ENCODE measurements at places on chromosomes 6 and 20.

GRCh38 chr6:149252622-149253021 is 64.9 kb upstream of the TAB2 start:
- DNase-seq: no peak

GRCh38 chr6:147677647-147678046 is 169.2 kb downstream of the SAMD5 start:
- DNase-seq: no peak

GRCh38 chr6:160791981-160792418 is 90.0 kb downstream of the PLG start:
- no peak for DNase-seq

DNA sequence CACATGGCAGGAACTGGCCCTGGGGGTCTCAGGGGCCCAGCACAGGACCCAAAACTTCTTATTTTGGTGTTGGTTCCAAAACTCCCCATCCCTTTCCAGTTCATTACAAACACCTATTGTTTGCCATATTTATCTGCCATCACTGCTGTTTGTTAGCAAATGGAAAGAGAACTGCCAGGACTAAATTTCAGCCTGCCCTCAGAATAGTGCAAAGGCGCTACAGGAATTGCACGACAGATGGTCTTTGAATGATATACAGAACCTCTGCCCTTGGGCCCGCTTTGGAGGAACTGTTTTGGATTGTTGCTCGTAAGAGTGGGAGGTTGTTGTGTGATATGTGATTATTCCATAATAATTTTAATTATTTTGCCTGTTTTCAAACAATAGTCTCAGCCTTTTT is 199.0 kb upstream of the FBXL4 start:
- DNase-seq: no peak

GRCh38 chr6:11459079-11459610 is 78.4 kb upstream of the TMEM170B start:
- DNase-seq: no peak

GRCh38 chr6:134864558-134864957 is 85.3 kb downstream of the ALDH8A1 start:
- no peak for DNase-seq

GRCh38 chr20:40436011-40436410 is 253.0 kb downstream of the MAFB start:
- DNase-seq: no peak

- DNase-seq: no peak
Measured at GRCh38 chr6:116568821-116569755, 2.2 kb upstream of the RWDD1 start.

- no peak for DNase-seq
Measured at GRCh38 chr20:57851025-57851682, 141.3 kb upstream of the PMEPA1 start.

- no peak for DNase-seq
Measured at GRCh38 chr20:17759449-17759848, 59.7 kb downstream of the BANF2 start.

DNA sequence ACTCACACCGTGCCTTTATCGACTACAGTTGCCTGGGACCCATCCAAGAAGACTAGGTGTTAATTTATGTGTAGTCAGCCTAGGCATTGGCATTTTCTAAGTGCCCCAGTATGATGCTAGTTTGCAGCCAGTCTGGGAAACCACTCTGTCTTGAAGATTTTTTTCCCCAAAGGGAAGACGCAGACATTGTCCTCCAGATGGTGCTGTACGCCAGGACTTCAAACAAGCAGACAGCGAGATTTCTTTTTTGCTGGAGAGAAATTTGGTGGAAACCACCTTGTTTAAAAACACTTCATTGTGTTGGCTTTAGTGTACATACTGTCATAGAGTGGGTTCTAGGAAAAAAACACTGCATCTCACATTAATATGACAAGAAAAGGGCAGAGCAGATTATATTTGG is 30.0 kb downstream of the ALDH5A1 start:
- DNase-seq: peak; percentile 9

DNA sequence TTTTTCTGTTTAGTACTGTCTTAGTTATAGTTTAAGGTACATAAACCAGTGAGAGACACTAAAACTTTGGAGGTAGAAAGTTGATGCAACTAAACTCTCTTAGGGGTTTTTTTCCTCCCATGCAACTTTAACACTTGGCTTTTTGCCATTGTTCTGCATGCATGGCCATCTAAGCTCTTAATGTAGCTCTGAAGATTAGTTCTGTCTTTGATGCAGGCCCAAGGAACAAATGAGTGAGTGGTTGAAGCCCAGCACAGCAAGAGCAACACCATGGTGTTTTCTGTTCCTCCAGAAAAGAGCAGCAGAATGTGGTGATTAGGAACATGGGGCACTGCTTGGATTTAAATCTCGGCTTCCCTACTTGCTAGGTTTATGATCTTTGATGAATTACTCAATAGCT is 89.3 kb downstream of the L3MBTL3 start:
- DNase-seq: no peak

DNA sequence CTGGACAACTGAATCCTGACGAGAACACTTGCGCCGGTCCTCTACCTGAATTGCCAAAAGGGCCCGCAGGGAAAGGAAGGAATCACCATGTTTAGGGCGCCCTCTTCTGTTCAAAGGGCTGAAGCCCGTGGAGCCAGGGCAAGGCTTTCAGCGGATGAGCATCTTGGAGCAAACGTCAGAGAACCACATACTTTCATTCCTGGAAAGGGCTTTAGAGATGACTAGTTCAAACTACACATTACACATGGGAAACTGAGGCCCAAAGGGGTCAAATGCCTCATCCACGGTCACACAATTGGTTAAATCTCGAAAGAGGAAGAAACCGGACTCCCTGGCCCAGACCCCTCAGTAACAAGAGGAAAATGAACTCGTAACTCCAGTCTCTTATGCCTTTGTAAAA is 11.5 kb upstream of the ZNF133 start:
- peak; percentile 30 for DNase-seq

DNA sequence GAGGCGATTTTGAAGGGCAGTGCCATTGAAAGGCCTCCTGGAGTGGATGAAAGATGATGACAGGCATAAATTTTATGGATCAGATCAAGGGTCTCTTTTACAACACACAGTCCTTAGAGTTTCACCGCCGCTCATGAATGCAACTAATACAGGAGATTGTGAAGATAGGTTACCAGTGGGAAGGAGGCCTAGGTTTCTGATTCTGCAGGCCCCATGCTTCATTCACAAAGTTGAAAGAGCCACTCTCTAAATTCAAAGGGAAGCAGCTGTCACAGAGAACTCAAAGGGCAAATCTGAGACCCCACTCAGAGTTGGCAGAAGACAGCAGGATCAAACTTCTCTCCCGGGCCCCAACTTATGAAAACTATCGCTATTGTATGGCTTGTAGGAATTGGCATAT is 137.6 kb downstream of the MAP3K7 start:
- no peak for DNase-seq

- DNase-seq: peak; percentile 75
Measured at GRCh38 chr20:33401184-33401920, at the start of gene CDK5RAP1. CDK5RAP1 (minus strand) TSS chr20:33401519; CDS start chr20:33397064, 4,455 bp downstream.

DNA sequence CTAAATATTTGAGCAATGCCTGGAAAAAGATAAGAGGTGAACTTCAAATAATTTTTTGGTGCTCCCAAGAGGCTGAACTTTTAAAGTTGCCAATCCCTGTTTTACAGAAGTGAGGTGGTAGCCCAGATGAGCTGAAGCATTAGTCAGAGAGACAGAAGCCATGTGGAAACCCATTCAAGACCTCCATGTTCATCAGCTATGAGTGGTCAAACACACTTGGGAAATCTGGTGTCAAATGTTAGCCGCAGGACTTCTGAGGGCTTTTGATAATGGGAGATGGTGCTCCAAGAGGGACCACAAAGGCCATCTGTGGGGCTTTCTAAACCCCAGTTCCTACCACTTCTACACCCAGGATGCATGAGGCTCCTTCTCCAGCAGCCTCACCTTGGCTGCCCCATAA is 77.5 kb upstream of the MRPS10 start:
- no peak for DNase-seq

- DNase-seq: no peak
Measured at GRCh38 chr6:99341862-99342455, 7.5 kb downstream of the FAXC start.

GRCh38 chr6:106318061-106318460 is 7.5 kb downstream of the ATG5 start:
- no peak for DNase-seq

- DNase-seq: peak; percentile 31
Measured at GRCh38 chr6:7730784-7731227, 4.9 kb downstream of the BMP6 start.

GRCh38 chr6:86251106-86251505 is 608.4 kb upstream of the SYNCRIP start:
- no peak for DNase-seq

- DNase-seq: no peak
Measured at GRCh38 chr6:142857233-142857761, 87.7 kb downstream of the HIVEP2 start.

DNA sequence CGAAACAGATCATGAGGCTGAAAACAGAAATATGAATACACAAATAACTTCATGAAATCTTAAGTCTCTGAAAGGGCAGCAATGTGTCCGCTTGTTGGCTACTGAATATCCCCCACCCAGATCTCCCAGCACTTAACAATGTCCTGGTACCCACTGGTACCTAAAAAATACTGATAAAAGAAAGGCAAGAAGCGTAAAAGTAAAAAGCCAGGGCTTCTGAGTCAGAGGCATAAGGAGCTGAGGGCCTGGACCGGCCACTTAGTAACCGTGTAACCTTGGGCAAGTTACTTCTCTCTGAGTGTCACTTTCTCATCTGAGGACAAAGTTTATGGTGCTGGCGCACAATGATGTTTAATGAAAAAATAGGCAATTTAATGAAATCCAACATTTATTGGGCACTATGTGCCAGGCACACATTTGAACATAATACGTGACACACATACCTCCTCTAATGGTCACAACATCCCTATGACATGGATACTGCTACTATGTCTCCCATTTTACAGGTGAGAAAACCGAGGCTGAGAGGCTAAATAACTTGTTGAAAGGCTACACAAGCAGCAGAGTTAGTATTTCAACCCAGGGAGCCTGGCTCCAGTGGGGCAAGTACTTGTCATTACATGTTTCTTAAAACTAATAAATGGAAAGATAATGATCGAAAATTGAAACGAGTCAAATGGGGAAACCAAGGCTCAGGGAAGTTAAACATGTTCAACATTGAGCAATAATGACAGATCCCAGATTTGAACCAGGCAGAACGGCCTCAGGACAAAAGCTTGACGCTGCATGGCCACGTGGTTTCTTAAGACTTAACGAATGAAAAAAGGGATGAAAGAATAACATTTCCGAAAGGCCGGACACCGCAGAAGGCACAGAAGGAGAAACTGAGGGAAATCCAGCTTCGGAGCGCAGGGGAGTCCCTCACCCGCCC is 828 bp downstream of the TP53RK start:
- no peak for DNase-seq

GRCh38 chr20:48416002-48416401 is 411.8 kb downstream of the PREX1 start:
- DNase-seq: no peak

GRCh38 chr20:29876911-29877285 is 1380.6 kb upstream of the DEFB115 start:
- DNase-seq: no peak

DNA sequence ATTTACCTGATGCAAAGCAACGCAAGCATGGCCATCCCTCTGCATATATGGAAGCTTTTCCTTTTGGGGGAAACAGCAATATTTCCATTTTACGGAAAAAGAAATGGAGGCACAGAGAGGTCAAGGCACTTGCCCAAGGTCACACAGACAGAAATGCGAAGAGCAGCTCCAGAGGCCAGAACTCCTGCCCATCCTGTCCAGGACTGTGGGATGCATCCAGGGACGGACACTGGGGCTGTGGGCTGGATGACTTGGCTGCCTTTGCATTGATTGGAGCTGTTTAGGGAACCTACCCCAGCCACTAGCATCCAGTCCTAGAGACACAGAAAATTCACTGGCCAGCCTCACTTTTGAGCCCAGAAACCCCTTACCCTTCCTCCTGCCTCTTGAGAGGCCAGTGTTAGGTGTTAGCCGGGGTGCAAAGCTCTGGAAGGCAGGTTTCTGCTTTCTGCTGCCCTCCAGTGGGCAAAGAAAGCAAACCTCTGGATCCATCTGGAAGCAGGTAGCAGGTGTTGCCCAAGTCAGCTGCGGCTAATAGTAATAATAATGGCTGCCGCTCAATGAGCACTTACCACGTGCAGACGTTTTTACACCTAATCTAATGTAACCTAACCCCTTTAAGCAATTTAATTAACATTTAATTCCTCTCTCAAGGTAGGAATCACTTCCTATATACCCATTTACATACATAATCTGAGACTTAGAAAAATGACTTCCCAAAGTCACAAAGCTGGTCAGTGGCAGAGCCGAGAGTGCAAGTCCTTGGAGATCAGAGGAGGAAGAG is 31.7 kb upstream of the CCN5 start:
- no peak for DNase-seq

GRCh38 chr6:77876300-77876699 is 223.5 kb downstream of the MEI4 start:
- DNase-seq: no peak

- DNase-seq: no peak
Measured at GRCh38 chr6:30127238-30128093, 8.5 kb upstream of the TRIM40 start.

DNA sequence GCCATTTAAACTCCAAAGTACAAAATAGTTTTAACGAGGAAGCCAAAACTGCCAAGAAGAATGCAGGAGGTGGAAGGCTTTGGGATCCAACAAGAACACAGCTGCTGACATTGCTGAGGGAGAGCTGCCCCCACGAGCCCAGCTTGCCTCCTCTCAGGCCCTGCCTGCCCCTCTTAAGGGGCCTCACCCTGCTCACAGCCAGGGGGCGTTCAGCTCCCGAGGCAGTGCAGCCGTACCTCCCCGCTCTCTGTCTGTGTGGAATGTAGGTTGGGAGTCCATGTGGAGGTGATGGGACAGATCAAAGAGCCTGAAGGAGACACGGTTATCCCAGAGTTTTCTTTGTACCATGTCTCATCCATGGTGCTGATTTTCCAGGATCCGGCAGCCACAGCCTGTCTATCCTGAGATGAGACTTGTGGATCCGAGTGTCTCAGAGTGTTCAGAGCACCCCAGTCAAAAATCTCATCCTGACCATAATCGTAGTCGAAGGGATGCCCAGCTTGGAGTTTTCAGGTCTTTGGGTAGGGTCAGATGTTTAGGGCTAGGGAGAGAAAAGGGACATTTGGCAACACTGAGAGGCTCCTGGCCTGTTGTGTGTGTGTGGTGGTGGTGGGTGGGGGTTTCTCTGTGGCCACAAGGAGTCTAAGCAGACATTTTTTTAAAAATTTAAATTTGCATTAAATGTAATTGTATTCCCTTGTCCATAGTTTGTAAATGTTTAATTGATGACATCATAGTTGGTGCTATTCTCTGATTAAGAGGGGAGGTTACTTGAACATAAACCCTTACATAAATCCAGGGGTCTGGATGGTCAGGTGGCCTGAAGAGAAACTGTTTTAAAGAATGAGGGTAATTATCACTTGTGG is 111.4 kb upstream of the CLDN20 start:
- DNase-seq: no peak
